ENCODE measurements at places on chromosomes 12 and 14.

- no peak for DNase-seq
These were observed 448.6 kb downstream of the FUT8 start for GRCh38 chr14:65860956-65861611.

DNA sequence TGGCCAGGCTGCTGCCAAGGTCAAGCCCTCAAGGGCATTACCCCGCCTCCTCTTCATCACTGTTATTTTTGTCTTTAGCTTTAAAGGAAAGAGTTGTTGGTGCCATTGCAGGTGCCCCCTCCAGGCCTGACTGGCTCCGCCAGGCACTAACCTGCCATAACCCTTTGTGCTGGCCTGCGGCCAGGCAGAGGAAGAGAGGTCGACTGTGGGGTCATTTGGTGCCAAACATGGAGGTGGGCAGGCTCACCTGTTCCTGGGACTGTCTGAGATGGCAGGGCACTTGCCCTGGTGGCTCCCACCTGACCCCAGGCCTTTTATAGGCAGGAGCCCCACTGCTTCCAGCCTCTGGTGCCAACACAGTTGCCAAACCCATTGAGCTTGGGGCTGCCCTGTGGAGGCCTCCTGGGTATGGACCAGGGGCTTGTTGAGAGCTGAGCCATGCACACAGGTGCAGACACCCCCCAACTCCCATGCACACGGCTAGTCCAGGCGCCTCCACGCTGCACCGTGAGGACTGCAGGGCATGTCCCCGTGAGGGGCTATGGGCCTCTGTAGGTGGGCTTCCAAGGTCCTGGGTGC is 29.4 kb upstream of the PLD4 start:
- DNase-seq: no peak

GRCh38 chr14:51039252-51039651 is 55.7 kb downstream of the TRIM9 start:
- no peak for DNase-seq

DNA sequence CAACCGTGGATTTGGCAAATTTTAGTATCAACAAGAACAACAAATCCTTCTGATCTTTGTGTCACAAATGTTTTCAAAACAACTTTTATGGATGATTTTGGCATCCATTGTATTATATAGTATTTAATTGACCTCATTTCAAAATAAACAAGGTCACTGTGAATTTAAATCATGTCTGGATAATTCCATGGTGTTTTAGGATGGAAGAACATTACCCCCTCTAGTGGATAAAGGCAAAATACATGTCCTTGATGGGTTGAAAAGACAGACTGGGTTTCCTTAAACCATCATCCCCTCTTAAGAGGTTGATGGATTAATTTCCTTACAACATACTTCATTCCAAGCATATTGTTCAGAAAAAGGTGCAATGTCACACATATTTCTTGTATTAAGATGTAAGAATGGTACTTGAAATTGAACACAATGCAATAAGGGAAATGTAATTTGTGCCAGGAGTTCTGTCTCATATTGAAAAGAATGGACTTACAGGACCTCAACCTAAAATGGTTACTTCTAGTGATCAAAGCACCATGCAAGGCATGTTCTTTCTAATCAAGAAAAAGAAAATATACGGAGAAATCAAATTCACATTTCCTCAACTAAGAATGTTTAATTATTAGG is 352.0 kb downstream of the BCAT1 start:
- DNase-seq: no peak

- no peak for DNase-seq
These were observed 15.3 kb downstream of the DYNC1H1 start for GRCh38 chr14:101979666-101980065.

DNA sequence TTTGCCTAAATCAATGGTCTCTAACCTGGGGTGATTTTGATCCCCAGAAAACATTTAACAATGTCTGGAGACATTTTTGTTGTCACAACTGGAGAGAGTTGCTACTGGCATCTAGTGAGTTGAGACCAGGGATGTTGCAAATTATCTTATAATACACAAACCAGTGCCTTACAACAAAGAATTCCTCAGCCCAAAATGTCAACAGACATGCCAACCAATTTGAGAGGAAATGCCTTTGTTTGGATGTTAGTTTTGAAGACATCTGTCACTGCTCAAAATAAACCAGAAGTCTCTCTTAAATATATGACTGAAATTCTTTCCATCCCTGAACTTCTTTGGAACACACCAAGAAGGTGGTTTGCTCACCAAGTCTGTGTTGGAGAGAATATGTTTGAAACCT is 336.9 kb upstream of the ATP2B1 start:
- DNase-seq: no peak

GRCh38 chr14:86357876-86358275 is 827.9 kb downstream of the FLRT2 start:
- DNase-seq: no peak

DNA sequence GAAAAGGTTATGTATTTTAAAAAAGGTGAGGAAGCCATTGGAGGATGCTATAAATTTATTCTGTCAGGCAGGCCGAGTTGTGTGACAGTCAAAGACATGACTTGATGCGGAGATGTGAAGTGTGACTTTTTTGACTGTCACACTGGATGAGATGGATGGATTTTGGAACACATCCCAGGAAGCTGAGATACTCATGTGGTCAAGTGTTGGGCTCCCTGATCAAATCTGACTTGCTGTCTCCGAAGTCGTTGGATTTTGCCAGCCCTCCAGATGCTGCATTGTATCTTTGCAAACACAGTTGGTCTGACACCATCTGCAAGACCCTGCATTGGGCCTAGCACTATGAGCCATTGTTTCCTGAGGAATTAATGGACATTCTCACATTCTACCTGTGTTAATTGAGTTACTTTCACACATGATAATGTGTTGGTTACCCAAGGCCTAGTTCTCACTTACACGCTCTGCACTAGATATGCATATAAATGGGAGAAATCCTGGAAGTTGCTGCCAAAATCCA is 204.0 kb upstream of the PRKD1 start:
- DNase-seq: no peak

DNA sequence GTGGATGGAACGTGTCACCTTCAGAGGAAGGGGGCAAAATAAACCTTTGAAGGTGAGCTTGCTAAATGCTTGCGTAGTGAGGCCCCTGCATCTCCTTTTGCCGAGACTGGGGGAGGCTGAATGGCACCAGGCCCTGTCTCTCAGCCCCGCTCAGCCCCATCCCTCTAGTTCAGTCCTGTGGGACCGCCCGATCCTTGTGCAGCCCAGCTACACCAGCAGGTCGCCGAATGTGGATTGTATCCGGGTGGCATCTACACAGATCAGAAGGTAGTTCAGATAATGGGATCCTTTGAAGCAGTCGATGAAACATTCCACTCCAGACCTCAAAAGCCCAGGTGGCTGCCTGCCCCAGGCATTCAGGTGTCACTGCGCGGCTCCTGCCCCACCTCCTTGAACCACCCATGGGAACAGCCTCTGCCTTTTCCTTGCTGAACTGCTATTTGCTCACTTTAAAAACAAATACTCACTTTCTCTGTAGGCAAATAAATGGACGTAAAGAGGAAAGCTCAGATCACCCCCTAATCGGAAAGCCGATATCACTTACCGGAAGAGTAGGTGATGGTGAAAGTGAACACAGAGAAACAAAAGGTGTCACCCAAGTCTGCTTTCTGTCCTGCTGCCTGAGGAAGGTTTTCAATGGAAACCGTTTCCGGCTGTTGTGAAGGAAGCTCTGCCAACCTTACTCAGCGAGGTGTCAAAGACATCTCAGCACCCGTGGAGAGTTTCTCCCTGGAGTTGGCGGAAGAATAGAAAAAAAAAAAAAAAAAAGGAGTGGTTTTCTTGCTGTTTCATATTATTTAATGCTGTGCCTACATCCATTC is 100.3 kb upstream of the NCOR2 start:
- no peak for DNase-seq

DNA sequence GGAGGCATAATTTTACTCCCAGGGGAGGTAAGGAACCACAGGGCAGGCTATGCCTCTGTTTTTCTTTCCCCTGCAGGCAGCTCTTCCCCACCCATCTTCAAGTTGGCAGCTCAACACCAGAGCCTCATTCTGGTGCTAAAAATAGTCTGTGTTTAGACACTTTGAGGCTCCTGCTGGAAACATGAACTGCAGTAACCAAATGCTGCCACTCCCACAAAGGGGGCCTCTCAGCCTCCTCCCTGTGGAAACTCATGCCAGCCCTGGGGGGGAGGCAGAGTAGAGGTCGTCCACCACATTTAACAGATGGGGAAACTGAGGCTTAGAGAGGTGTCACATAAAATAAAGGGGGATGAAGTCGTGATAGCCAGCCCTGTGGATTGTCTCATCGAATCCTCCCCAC is 61.4 kb downstream of the WSCD2 start:
- DNase-seq: no peak

GRCh38 chr14:99473458-99473857 is 7.2 kb downstream of the SETD3 start:
- DNase-seq: no peak

DNA sequence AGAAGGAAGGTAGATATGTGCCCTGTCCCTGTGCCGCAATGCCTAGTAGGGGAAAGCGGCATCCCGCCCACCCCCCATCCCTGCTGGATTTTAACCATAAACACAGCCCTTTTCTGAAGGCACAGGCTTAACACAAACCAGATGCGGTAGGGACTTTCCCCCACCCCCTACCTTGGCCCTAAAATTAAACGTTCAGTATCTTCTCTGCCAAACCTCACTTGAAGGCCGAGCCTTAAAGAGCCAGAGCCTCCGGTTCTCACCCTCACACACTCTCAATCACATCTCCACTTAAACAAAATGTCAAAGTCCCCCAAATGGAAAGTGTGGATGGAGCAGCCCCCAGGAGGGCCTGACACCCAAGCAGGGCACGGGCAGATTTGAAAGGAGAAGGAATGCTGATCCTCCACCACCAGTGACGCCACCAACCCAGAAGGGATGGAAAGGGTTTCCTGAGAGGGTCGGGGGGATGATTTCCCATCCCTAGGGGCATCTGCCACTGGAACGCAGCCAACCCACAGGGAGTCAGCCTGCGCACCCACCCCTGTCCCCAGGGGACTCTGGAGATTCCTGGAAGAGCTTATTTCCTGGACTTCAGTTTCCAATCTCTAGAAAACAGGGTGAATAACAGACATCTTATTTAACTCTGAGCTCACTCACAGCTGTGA is 26.4 kb downstream of the ACTN1 start:
- DNase-seq: no peak

- DNase-seq: no peak
These were observed 206.5 kb downstream of the BCAT1 start for GRCh38 chr12:24742378-24742777.

DNA sequence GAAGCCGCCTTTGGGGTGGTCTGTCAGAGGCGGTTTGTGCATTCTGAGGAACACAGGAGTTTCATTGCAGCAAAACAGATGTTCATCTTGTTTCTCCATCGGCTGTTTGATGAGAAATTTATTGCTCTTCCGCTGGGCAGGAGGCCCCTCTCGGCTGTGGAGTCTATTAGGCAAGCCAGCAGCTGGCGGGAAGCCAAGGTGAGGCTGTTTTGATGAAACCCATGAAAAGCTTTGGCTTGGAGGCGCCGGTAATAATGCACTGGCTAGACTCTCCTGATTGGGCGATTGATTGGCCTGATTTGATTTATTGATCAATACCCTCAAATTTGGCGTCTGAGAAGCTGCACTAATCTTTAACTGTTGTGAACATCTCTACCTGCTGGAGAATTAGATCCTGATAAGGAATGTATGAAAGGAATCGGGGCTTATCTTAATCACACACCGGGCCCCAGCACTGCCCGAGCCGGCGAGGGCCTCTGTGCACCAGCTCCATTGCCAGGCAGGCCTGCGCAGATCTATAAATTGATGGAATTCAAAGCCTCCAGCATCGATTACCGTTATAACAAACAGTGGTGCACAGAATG is 187.7 kb downstream of the PHETA1 start:
- DNase-seq: no peak

DNA sequence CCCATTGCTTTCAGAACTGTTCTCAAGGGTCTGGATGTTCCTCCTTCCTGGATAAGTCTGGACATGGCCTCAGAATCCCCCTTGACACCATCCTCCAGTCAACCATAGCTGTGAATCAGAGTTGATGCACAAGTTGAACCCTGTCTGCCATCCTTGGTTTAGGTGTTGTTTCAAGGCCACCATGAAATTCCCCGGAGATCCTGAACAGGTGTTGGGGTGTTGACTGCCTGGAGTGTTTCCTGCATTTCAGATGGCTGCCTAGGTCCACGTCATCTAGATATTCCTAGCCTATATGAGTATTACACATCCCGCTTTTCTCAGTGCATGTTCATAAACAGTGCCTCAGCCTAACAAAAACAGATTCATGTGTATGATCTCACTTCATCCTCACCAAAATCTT is 86.7 kb upstream of the PWP1 start:
- no peak for DNase-seq

Measured in T-helper 9 cell (primary cell).